Lower lobe of right lung (tissue), 2 donors: ENCODE measurements at places on chromosomes 5 and 9.

- DNase-seq = no peak
Observed at GRCh38 chr5:84379749-84380148, 4.9 kb downstream of the EDIL3 start.

- DNase-seq = no peak
Observed at GRCh38 chr9:33137781-33138264, 29.3 kb downstream of the B4GALT1 start.

DNA sequence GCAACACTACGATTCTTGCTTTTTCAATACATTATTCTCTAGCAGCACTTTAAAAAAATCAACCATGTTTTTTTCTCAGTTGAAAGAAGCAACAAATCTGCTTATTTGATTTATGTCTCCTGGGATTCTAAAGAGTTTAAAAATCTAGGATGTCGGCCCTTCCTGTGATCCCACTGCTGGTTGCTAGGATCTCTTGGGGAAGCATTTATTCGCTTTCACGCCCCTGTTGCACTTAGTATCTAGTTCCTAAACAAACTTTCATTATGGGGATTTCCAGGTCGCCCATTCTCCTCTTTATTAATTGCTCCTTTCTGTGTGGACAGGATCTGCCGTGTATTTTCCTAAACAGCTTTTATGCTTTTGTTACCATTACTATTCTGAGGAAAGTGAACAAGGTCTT is 313.5 kb downstream of the AGTPBP1 start:
- DNase-seq = no peak

DNA sequence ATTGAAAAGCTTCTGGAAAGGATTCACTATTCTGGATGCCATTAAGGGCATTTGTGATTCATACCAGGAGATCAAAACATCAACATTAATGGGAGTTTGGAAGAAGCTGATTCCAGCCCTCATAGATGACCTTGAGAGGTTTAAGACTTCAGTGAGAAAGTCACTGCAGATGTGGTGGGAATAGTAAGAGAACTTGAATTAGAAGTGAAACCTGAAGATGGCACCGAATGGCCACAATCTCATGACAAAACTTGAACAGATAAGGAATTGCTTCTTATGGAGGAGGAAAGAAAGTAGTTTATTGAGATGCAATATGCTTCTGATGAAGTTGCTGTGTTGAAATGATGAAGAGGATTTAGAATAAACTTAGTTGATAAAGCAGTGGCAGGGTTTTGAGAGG is 254.6 kb upstream of the SLC24A2 start:
- no peak for DNase-seq

DNA sequence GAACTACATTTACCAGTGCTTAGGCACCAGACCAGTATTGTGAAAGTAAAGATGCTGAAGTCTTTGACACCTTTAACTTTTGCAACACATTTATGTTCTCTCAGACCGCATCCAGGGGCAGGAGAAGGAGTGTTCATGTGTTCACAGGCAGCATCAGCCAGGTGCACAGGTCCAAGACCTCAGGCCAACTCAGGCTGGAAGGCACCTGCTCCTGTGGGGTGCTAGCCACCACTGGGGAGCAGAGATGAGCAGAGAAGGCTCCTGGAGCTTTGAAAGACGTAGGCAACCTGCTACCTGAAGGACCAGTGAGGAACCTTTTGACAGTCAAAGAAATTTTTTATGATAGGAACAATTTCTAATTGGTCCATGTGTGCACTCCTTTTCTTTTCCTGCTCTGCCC is 35.6 kb downstream of the DAPK1 start:
- no peak for DNase-seq

DNA sequence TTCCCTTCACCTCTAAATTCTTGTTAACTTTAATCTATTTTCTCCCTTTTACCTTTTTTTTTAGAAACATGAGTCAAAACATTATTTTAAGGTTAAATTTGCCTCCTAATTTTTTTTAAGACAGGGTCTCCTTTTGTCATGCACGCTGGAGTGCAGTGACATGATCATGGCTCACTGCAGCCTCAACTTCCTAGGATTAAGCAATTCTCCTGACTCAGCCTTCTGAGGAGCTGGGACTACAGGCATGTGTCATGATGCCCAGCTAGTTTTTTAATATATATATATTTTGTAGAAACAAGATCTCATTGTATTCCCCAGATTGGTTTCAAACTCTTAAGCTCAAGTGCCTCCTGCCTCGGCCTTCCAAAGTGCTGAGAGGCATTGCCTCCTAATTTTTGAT is 424.7 kb upstream of the FAM174A start:
- DNase-seq = no peak

DNA sequence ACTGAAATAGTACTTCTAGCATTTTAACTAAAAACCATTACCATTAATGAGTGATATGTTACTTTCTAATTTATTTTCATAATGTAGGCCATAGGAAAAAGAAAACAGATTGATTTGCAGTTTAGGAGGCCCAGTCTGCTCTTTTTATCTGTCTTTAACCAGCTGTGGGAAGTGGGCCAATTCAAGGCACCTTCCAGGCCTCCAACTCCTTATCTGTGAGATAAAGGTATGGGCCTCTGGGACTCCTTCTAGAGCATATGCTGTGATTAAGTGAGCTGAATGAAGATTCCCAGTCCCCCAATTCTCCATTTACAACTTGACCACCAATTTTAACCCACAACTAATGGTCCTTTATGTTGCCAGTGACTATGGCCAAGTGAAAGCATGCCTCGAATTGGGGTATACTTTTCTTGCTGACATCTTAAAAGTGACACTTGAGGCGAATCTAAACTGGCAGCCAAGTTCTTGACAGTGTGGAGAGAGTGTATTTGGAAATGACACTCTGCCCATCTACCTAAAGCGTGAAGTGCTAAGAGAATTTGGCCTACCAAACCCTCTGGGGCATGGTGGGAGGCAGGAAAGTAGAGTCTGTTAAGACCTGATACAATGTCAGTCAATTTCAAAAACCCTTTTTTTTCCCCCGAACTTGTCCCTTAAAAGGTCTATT is 88.3 kb downstream of the PIK3R1 start:
- no peak for DNase-seq

DNA sequence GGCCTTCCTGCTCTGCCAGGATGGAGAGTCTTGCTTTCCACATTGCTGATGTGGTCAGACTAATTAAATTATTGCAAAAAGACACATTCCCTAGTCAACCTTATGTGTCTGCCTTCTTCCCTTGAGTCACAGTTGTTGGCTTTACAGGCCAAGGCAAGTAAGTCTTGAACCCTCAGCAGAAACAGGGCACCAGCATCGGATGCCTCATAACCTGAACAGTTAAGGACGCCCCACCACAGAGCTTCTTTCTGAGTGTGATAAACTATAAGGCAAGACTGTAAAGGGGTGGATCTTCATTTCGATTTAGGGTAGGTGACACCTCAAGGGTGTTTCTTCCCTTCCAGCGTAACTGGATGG is 670 bp upstream of the KIF2A start:
- DNase-seq = no peak

DNA sequence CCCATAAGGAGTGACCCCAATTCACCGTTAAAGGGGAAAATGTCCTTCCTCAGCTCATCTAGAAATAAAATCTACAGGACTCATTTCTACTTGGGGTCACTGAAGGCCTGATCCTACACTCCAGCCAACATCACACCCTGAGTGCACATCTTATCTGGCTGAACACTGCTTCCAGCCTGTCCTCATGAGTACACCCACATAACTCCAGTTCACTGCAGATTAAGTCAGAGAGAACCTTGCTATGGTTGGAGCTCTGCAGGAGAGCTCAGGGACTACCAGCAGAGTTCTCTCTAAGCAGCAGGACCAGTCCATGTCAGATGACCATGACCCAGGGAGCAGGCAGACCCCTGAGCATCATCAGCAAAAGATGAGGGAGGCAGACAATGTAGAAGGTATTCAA is 126.9 kb upstream of the MAP3K1 start:
- DNase-seq = no peak

GRCh38 chr5:68522863-68523262 is 307.3 kb downstream of the PIK3R1 start:
- DNase-seq = no peak

DNA sequence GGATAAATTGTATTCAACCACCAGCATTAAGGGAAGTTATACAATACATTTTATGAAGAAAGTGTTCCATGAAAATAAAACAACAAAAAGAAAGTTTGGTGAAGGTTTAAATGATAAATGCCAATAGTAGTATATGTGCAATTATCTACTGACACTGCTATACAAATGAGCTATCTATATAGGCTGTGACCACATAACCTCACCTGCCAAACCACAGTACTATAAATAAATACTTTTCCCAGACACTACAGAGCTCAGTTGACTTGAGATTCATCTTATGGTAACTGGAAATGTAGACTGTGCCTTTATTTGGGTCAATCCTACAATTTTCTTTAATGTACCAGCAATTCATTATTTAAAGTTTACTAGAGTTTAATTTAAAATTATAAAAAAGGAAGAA is 81.0 kb upstream of the CCDC152 start:
- no peak for DNase-seq

DNA sequence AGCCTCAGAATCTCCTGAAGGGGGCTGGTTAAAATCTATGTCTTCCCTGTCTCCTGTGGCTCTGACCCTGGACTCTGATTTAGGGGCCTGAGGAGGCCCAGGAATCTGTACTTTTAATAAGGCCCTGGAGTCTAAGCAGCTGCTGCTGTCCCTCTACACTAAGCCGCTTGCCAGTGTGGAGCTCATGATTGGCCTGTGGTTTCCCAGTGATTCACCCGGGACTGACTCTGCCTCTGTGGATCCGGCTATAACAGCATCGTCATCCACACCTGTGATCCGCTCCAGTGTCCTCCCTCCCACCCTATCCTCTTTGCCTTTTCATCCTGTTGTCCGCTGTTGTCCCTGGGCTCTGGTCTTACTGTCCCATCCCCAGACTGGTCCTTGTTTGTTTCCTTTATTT is 3.7 kb downstream of the SLC31A2 start:
- no peak for DNase-seq

DNA sequence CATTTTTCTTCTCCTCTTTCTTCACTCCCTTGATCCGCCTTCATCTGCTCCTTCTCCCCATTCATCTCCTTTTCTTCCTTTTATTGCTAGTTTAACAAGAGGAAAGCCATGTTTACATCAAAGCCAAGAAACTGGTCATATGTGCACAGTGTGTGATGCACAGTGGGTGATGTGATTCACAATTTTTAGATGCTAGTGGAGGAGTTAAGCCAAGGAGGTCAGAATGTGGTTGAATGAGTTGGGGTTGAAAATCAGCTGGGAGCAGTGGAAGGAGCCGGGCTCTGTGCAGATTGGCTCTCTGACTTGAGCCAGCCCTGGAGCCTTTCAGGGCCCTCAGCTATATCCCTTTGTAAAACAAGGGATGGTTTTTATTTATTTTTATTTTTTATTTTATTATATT is 7.3 kb downstream of the ACER2 start:
- no peak for DNase-seq
